ENCODE measurements at places on chromosomes 7 and 10.
A peak's percentile ranks its signal among the peaks of the same experiment; 100 is the strongest.

DNA sequence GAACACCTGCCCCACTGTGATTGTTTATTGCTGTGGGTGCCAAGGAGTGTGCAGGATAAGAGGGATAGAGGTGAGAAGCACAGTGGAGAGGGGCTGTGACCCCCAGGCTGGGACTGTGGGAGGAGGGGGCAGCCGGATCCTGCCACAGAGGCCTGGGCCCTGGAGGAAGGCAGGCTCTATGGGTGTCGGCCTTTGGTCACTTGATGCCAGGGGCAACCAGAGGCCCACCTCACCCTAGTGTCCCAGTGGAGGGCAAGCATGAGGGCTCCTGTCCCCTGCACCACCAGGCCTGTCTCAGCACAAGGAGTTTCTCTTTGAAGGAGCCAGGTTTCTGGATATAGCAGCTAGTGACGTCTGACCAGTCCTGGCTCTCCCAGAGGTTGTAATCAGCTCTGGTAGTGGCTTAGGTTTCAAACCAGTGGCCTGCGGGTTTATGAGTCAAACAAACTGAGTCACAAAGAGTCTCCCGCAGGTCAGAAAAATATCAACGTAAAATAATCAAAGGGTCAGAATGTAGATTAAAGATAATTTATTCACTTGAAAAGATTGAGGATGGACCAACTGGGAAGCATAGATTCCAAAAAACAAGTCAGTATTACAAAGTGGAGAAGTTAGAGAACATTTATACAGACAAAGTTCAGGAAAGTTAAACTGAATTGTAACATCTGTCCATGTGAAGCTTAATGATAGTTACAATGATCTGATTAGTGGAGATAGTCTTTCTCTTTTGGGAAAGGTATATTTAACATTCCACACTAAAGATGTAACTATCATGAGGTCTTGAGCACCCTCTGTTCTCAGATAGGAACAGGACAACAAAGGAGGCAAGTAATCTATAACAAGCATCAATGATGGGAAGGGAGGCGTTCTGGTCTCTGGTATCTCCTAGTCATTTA, 37.2 kb upstream of the ZNF488 start:
- DNase-seq, result peak; percentile 31

- no peak for DNase-seq
Measured at GRCh38 chr10:48767373-48768143, 82.9 kb downstream of the WDFY4 start.

GRCh38 chr10:98047009-98047741, 16.8 kb upstream of the CRTAC1 start:
- DNase-seq, result no peak

- DNase-seq, result no peak
Measured at GRCh38 chr7:22833113-22833855, 10.6 kb upstream of the TOMM7 start.

DNA sequence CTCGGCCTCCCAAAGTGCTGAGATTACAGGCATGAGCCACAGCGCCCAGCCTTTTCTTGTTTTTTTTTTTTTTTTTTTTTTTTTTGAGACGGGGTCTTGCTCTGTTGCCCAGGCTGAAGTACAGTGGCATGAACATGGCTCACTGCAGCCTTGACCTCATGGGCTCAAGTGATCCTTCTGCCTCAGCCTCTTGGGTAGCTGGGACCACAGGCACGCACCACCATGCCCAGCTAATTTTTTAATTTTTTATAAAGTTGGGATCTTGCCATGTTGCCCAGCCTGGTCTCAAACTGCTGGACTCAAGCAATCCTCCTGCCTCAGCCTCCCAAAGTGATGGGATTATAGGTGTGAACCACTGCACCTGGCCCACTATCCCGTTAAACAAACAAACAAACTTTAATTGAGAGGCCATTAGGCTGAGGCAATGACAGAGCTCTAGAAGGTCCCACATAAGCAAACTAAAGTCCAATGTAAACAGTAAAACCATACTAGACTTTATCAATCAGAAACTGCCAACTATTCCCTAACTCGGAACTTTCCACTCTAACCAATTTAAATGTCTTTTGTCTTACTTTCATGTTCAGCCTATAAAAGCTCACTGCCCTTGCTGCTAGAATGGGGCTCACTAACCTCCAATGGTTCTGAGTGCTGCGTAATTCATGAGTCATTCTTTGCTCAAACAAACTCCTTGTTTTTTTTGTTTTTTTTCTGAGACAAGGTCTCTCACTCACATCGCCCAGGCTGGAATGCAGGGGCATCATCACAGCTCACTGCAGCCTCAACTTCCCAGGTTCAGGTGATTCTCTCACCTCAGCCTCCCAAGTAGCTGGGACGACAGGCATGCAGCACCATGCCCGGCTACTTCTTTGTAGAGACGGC, 1.9 kb downstream of the DHX32 start:
- DNase-seq, result peak; percentile 62

GRCh38 chr7:17144322-17144721, 154.1 kb upstream of the AHR start:
- DNase-seq, result peak; percentile 66

GRCh38 chr10:28331066-28331465, 28.2 kb upstream of the MPP7 start:
- no peak for DNase-seq

GRCh38 chr7:133053321-133053891, 28.5 kb downstream of the CHCHD3 start:
- peak; percentile 81 for DNase-seq

- DNase-seq, result no peak
Measured at GRCh38 chr10:28849309-28849708, 172.0 kb downstream of the BAMBI start.

- no peak for DNase-seq
Measured at GRCh38 chr7:140156460-140157080, 20.2 kb downstream of the KDM7A start.

DNA sequence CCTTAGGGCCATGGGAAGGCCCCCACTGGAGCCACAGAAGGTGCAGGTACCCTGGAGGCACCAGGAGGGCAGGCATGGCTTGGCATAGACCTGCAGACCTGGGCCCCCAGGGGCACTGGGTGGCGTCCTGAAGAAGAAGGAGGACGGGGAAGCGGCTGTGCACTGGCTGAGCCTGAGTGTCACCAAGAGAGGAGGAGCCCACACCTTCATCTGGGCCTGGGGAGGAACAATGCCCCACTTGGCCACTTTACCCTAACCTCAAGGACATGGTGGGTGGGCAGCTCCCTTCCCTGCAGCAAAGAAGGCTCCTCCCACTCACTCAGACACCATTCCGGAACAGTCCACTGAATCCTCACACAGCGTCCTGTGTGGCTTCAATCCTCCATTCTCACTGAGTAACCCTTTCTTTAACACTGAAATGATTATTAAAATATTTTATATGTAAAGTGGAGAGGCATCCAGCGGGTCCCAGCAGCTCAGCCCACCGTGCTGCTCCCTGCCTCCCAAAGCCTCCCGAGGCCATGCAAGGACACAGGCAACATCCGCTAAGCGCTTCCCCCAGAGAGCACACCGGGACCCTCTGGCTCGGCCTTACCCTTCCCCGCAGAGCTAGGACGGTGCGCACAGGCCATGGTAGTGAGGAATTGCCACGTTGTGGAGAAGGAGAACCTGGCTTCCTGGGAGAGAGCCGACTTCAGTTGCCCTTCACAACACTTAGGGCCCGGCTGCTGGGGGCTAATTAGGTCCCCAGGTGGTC, 516.7 kb upstream of the MGMT start:
- DNase-seq, result no peak

- DNase-seq, result no peak
Measured at GRCh38 chr7:35026150-35026549, 11.1 kb downstream of the DPY19L1 start.

DNA sequence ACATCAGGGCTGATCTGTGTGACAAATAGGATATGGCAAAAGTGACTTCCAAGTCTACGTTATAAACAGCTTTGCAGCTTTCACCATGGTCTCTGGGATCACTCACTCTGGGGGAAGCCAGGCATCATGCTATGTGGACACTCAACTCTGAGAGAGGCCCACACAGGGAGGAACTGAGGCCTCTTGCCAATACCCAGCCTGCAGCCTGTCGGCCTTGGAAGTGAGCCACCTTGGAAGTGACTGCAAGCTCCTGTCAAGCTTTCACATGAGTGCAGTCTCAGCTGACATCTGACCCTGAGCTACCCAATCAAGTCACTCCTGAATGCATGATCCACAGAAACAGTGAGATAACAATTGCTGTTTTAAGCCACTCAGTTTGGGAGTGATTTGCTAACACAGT, 56.5 kb downstream of the MMRN2 start:
- DNase-seq, result peak; percentile 35

- no peak for DNase-seq
Measured at GRCh38 chr10:7070950-7071349, 339.9 kb downstream of the SFMBT2 start.

GRCh38 chr7:112646783-112647182, 143.4 kb downstream of the TMEM168 start:
- no peak for DNase-seq

DNA sequence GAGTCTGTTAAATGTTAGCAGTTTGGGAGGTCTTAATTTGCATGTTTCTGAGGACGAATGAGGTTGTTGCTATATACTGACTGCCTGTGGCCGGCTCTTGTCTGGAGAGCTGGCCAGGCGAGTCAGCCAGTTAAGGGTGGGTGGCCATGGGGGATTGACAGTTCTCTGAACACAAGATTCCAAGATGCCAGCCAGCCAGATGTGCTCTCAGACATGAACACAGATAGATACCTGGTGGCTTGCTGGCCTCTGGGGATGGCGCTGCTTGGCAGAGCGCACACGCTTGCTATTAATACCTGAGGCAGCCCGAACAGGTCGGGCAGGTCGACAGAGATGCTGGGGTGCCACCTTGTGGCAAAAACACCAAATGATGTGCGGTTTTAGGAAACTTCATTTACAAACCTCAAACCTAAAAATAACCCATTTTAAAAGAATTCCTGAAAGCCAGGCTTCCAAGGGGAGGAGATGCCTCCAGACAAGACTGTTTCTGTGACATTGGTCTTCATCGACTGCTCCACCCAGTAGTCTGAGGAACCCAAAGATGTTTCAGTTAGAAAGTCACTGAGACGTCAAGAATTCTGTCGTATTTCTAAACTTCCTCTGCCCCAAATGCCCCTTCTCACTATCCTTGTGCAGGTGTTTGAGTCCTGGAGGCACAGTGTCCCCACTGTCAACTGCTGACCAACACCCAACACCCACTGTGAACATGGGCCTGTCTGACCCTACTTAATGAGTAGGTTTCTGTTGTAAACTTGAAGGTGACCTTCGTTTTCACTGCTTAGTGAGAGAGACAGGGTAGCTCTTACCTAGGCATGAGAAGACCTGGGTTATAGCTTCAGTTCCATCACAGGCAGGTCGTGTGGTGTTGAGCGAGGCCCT, 123.4 kb downstream of the NT5C2 start:
- peak; percentile 66 for DNase-seq

DNA sequence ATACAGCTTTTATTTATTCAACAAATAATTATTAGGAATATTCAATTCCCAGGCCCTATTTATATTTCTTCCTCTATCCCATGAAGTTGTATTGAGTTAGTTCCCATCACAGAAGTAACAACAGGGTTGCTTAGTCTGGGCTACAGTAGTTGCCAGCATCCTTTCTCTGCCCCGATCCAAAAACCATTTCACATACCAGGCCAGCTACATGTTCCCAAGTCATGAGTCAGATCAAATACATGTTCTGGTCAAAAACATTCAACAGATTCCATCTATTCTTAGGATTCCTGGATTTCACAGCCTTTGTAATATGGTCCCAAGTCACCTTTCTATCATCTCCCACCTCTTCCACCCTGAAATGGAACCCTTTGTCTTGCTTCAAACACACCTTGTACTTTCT, 91.6 kb downstream of the RAB11FIP2 start:
- peak; percentile 35 for DNase-seq

DNA sequence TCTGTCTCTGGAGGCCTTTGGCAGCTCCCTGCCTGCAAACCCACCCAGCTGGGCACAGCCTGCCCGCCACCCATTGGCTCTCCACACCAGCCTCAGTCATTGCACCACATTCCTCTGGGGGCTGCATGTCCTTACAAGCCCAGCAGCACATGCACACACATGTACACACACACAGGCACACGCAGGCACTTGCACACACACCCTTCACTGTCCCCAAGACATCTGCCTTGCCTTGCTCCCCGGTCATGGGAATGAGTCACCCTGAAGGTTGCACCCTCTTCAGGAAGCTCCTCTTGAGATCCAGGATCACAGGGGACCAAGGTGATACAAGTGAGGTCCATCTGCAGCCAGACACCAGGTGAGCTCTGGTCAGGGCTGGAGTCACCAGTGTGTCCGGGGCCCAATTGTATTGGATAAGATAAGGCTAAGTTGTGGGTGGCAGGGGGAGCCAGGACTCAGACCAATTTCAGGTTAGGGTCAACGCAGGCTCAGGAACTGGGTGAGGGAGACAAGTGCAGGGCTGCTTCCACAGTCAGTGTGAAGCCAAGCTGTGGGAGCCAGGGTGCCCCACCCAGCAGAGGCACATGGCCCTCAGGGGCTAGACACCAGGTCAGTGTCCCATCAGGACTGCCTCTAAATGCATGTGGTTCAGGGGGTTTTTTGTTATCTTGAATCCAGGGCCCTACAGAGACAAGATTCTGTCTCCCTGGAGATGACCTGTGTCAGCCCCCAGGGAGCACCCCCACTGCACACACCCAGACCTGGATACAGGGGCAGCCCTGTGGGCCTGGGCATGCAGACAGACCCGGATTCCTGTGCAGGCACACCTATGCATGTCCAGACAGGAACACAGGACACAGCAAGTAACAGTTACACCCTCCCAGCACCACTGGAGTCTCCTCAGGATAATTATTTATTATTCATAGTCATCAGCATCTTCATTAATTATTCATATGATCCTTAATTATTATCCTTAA, 33.8 kb downstream of the KCNH2 start:
- no peak for DNase-seq

- no peak for DNase-seq
Measured at GRCh38 chr7:2540641-2541051, 14.7 kb downstream of the BRAT1 start.

DNA sequence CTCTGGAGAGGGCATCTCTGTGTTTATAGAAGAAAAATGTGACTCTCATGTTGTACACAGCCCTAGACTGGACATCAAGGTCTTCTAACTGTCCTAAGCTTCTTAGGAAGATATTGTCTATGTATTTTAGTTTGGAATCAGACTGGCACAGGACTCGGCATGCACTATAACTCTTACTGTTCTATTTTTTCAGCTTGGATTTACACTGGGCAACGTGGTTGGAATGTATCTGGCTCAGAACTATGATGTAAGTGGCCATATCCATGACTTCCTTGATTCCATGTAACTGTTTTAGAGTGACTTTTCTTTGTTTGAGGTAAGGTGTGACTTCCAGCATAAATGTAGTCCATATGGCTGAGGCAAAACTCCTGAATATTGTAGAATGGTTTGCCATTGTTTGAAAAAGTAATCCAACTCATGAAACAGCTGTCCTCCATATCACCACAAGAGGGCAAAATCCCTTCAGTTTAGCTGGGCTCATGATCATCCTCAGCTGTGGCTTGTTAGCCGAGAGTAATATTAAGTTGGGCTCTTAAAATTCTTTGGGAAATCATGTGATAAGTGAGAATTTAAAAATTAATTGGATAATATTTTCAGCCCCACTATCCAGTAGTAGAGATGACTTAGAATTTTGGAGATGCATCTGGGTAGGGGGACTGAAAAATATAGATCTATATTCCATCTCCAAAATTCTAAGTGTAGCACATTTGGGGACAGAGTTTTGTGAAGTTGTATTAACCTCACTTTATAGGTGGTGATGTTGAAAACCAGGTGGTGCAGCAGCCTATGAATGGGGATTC, 10.4 kb downstream of the STMP1 start:
- peak; percentile 76 for DNase-seq

GRCh38 chr7:35975851-35976454, 175.1 kb downstream of the SEPTIN7 start:
- peak; percentile 67 for DNase-seq

Data from GM03348 (cell line).